Activated T-cell treated with anti-CD3 and anti-CD28 coated beads for 48 hours (primary cell): ENCODE measurements at places on chromosomes 4 and X.
A peak's percentile ranks its signal among the peaks of the same experiment; 100 is the strongest.

DNA sequence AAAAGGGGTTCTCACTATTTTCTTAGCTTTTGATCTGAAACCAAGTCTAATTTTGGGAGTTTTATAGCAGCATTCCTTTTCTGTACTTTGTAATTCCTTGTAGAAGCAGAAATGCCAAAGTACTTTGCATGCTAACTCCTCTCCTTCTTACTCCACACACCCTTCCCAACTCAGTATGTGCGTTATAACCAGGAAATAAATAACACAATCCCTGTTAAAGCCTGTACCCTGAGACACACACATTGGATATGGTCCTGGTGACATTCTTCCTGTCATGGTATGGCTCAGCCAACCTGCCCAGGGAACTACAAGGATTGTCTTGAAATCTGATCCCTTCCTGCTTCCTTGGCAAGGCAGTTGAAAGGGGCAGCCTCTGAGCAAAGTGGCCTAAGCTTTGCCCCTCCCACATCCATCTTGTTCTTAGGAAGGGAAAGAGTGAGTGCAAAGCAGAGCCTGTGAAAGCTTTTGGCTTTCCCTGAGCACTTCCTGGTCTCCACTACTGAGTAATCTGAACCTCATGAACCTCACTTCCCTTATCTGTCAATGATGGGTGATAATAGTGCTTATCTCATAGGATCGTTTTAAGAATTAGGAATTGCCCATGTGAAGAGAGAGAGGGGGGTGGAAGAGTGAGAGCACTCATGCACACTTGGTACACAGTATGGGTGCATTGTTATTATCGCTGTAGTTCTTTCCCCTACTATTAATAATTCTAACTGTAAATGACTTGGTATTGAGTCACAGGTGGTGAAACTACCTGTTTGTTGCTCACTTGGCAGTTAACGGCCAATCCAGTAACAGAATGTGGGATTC is 109.3 kb downstream of the AFF2 start:
- peak; percentile 2 for DNase-seq

GRCh38 chrX:20459410-20460350 is 193.0 kb upstream of the RPS6KA3 start:
- no peak for DNase-seq

- DNase-seq, result no peak
Observed at GRCh38 chrX:7147413-7147977, at the start of gene STS. Gene STS, plus strand, starts transcription at chrX:7147712. Its CDS starts 105,488 bp downstream, at chrX:7253200.

GRCh38 chrX:40065296-40066046 is 32.3 kb downstream of the BCOR start:
- DNase-seq, result no peak

- DNase-seq, result no peak
Observed at GRCh38 chr4:8152090-8152864, 6.3 kb downstream of the ABLIM2 start.

- no peak for DNase-seq
Observed at GRCh38 chr4:55989766-55990165, 41.0 kb downstream of the CEP135 start.

GRCh38 chr4:112885897-112886296 is 163.6 kb upstream of the ANK2 start:
- DNase-seq, result no peak

DNA sequence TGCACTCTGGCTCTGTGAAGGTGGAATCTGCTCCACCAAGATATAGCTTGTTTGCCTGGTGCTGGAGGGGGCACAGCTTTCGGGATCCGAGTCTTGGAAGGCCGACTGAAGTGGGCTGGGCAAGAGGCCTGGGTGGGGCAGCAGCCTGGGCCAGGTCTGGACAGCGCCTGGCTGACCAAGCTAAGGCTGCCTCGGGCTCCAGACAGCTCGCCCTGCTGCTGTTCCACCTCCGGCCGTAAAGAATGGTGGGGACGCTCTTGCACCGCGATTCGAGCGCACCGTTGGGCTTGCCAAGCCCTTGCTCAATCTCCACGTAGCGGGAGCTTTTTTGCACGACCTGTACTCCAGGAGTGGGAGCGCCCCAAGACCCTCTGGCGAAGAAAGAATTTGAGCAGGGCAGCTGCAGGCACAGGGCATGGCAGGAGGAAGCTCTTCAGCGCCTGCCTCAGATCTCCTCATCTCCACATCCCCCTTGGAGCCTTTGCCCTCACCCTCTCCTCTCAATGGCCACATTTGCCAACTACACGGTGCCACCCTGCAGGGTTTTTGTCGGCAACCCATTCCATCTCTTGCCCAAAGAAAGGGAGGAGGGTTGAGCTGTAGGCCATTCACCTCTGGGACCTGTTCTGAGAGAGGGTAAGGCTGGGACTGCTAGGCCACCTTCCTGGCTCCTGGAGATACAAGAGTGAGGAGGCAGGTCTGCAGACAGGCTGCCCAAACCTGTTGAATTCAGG is 18.9 kb downstream of the CNGA2 start:
- DNase-seq, result peak; percentile 9

GRCh38 chrX:17038681-17039161 is 92.3 kb downstream of the REPS2 start:
- DNase-seq, result no peak

- no peak for DNase-seq
Observed at GRCh38 chr4:25861280-25861950, 1.4 kb downstream of the SEL1L3 start.

DNA sequence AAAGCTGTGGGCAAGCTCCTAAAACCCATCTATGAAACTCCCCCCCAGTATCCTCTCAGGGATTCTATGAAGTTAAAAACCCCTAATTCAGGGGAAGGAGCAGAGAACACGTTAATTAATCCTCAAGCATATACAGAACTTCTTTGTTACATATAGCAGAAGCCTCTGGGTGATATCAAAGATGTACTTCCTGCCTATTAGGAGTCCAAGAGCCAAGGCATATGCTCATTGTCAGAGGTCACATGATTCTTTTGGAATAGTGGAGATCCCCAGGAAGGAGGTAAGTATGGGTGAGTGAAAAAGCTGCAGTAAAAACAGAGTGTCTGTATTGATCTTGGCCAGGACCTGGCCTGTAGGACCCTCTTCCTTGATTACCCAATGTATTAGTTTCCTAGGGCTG is 2.9 kb upstream of the SPARCL1 start:
- DNase-seq, result no peak

DNA sequence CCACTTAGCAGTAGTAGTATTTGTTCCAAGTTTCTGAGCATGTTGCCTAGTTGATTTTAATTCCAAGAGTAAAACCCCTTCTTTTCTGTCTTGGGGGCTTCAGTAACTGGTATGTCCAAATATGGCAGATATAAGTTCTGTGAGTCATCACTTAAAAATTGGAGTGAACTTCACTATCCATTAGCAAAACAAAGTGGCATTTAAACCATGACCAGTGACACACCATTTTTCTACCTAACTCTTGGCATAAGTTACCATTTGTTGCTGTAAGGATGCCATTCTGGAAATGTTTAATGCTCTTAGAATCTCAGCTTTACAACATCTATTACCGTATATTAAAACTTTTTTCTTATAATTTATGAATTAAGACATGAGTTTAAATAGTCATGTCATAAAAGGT is 102.0 kb downstream of the CBR4 start:
- DNase-seq, result no peak
